ENCODE measurements at places on chromosomes 6 and 20.

DNA sequence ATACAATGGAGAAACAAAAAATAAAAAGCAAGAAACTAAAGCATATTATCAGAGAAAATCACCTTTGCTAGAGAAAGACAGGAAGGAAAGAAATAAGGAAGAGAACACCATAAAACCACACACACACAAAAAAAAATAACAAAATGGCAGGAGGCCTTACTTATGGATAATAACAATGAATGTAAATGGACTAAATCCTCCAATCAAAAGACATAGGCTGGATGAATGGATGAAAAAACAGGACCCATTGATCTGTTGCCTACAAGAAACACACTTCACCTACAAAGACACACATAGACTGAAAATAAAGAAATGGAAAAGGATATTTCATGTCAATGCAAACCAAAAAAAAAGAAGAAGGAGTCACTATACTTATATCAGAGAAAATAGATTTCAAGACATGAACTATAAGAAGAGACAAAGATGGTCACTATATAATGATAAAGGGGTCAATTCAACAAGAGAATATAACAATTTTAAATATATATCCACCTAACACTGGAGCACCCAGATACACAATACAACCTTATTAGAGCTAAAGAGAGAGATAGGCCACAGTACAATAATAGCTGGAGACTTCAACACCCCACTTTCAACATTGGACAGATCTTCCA, 693.6 kb downstream of the HACE1 start:
- no peak for DNase-seq

- no peak for DNase-seq
Observed at GRCh38 chr20:57503035-57503658, 21.8 kb downstream of the CTCFL start.

DNA sequence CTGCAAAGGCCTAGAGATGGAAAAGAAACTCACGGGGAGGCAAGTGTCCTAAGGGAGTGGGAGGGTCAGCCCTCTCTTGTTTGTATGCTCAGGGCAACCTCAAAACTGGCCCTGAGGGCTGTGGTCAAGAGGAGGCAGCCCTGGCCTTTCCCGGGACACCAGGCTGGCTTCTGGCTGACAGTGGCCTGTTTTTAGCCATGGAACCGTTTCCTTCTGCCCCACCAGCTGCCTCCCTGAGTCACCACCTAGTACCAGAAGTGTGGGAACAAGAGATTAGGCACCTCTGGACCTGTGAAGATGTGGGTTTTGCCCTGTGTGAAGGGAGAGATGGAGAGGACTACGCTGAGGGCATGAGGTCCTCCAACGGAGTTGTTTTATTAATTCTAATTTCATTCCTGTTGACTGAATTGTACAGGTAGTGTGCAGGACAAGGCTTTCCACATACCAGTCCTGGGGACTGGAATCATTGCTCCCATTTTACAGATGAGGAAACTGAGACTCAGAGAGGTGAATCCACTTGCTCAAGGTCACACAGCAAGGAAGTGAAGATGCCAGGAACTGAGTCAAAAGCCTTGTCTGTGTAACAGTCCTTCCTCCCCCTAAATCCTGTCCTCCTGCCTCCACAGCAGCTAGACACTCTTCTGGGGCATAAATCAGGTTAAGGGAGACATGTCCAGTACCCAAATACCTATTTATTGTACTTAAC, 5.5 kb downstream of the FOXS1 start:
- no peak for DNase-seq

GRCh38 chr20:58886546-58886945, 34.0 kb downstream of the GNAS start:
- no peak for DNase-seq
